ENCODE measurements at places on chromosomes 5 and 9.
A peak's percentile ranks its signal among the peaks of the same experiment; 100 is the strongest.

DNA sequence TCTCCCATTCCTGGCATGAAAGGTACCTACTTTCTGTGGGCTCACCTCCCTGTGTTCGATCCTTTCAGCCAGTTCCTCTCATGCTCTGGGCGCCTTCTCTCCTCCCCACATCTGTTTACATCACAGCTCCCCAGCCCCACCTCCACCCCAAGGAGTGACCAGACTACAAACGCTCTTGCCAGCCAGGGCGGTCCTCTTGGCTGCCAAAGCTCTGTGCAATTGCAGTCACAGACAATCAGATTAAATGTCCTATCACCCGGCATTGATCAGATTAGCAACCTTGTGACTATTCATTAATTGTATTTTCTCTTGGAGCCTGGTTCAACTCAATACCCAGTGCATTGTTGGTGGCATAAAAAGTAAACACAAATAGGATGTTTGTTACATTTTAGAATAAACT lies 211.2 kb upstream of the TBCA start:
- DNase-seq = peak; percentile 55

- no peak for DNase-seq
Measured at GRCh38 chr5:55592388-55593114, 57.8 kb upstream of the PLPP1 start.

- DNase-seq = peak; percentile 45
Measured at GRCh38 chr5:141914199-141914743, 9.4 kb upstream of the DELE1 start.

GRCh38 chr9:98191671-98192502 lies 550 bp downstream of the CORO2A start:
- no peak for DNase-seq

GRCh38 chr9:124657516-124657915 lies 113.6 kb downstream of the NR6A1 start:
- DNase-seq = no peak

DNA sequence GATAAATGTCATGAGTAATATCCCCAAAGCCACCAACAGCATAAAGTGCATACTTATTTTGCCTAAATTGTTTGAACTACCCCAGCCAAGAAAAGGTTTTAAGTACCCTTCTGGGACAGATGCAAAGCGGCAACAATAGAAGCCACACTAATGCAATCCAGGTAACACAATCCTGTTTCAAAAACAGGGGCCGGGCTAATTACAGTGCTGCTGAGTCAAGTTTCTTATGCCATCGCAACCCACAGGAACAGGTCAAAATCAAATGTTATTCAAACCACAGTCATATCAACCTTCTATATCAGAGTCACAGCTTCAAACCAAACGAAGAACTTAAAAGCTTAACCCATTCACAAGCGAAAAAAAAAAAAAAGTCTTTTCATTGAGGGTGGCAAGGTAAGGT lies 28.3 kb downstream of the EBF1 start:
- DNase-seq = no peak

Data from anterior cingulate cortex (tissue), 58 donors.